ENCODE measurements at places on chromosomes 2 and 18. TPM values are rescaled to one million over a fixed set of nuclear protein-coding genes. Genes with fewer than 3 reads are reported as not detected.
A peak's percentile ranks its signal among the peaks of the same experiment; 100 is the strongest.

DNA sequence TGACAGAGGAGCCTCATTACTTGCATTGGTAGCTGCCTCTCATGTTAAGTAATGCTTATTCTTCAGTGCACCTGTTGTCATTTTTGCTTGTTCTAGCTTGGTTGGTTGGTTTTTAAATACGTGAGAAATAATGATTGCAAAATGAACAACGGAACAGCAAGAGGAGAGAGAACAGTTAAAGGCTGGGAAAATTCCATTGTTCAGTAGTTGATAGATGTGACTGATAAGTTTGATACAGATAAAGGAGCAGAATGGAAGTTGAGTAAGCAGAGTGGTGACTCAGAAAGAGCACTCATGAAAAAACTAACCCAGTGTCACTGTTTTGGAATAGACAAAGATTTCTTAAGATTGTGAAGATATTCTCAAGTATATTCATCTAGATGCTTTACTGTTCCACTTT, 50.5 kb downstream of the MTA3 start:
- H3K36me3 ChIP-seq: no peaks in the 10 kb centered on the region
- DNase-seq: no peak
- no peak overlapping the region for H3K27ac ChIP-seq
- H3K4me3 ChIP-seq: no peak overlapping the region
- no peaks in the 10 kb centered on the region for H3K27me3 ChIP-seq

Gene ATP8B1
- total RNA-seq: 15.9 TPM

GRCh38 chr2:178043266-178043665, 29.3 kb downstream of the PDE11A start:
- H3K27me3 ChIP-seq: no peaks in the 10 kb centered on the region
- no peak overlapping the region for H3K27ac ChIP-seq
- no peaks in the 10 kb centered on the region for H3K4me1 ChIP-seq
- DNase-seq: no peak
- H3K4me3 ChIP-seq: no peak overlapping the region

Gene LRRC30
- not detected for total RNA-seq

GRCh38 chr18:51668101-51668500, 470.6 kb upstream of the MEX3C start:
- H3K27me3 ChIP-seq: no peaks in the 10 kb centered on the region
- no peak overlapping the region for H3K27ac ChIP-seq
- DNase-seq: peak; percentile 8

GRCh38 chr2:231011526-231011925, 15.6 kb downstream of the SPATA3 start:
- H3K36me3 ChIP-seq: no peaks in the 10 kb centered on the region
- H3K4me3 ChIP-seq: no peak overlapping the region
- H3K4me1 ChIP-seq: no peaks in the 10 kb centered on the region
- H3K27ac ChIP-seq: no peak overlapping the region
- H3K27me3 ChIP-seq: no peaks in the 10 kb centered on the region

DNA sequence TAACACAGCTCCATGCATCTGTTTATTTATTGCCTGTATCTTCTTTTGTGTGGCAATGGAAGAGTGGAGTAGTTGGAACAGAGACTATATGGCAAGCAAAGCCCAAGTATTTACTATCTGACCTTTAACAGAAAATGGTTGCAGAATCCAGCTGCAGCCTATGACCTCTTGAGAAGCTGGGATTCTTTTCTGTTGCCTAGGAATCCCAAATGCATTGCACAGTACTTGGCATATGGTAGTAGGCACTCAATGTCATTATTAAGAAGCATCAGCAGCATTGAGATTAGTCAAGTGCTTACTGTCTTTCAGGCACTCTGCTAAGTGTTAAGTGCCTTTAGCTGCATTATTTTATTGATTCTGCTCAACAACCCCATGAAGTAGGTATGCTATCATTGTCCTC, 331.6 kb downstream of the CCDC85A start:
- H3K4me1 ChIP-seq: no peaks in the 10 kb centered on the region
- H3K36me3 ChIP-seq: no peaks in the 10 kb centered on the region
- H3K4me3 ChIP-seq: no peak overlapping the region
- no peaks in the 10 kb centered on the region for H3K27me3 ChIP-seq
- no peak for DNase-seq

- no peak overlapping the region for H3K4me3 ChIP-seq
- H3K4me1 ChIP-seq: no peaks in the 10 kb centered on the region
- H3K27me3 ChIP-seq: peaks cover 6% of the 10 kb centered on the region
- DNase-seq: peak; percentile 48
Measured at GRCh38 chr2:206556357-206556949, 85.8 kb upstream of the FAM237A start.

DNA sequence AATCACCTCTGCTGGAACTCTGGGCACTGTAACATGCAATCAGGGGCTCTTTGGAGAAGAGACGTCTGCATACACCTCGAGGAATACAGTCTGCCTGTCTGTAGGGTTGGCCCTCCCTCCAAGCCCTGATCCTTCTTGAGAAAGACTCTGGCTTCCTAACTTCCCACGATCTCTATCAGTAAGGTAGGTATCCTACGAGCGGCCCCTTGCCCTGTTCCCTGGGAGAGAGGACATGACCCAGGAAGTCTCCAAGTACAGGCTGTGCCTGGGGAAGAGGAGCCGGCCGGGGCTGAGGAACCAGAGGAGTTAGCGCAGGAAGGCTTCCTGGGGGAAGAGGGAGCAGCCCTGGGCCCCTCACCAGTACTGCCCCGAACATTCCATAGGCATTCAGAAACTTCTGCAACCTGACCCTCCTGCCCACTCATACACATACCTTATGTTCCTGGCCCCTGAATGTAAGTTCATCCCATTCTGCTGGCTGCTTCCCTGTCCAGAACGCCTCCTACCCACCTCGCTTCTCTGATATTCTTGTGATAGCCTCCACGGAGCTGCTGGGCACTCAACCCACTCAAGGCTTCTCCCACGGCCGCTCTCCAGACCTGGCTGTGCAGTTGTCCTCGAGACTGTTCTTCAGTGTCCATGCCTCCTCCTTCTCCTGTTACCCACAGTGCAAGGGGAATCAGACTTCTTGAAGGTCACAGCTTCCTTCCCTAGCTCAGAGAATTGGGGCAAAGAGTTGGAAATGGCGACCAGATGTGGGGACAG, 116.1 kb downstream of the CYP26B1 start:
- H3K4me3 ChIP-seq: no peak overlapping the region
- H3K27ac ChIP-seq: no peak overlapping the region
- DNase-seq: no peak
- no peaks in the 10 kb centered on the region for H3K27me3 ChIP-seq

Gene PDE11A
- total RNA-seq: 0.61 TPM

Gene WDR35
- 9.6 TPM for total RNA-seq
